ENCODE measurements at places on chromosomes 13 and 19.

DNA sequence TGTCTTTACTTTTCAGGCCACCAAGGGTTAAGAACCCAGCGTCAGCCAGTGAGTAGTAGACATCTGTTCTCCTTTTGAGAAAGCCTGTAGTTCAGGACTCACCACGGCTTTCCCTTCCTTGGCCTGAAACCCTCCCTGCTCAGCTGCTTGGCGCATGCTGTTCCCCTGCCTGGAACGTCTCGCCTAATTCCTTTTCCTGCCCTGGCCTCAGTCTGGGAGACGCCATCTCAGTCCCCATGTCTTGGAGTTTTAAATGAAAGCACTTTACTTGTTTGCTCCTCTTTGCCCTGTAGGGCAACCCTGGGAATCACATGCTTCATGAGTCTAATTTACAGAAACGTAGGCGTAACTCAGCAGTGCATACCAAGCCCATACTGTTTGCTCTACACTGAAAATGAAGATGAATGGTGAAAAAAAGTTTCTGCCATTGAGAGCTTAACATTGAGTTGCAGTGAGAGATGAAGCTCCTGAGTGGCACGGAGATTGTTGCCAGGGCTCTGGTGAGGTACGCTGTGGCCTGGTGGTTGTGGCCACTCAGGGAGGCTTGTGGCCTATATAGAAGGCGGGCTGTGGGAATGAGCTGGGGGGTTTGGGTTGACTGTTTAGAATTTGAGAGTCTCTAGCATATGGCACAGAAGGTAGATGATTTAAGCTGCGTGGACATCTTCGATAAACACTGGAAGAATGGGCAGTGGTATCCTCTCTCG is 52.8 kb downstream of the GATAD2A start:
- no peak for DNase-seq

DNA sequence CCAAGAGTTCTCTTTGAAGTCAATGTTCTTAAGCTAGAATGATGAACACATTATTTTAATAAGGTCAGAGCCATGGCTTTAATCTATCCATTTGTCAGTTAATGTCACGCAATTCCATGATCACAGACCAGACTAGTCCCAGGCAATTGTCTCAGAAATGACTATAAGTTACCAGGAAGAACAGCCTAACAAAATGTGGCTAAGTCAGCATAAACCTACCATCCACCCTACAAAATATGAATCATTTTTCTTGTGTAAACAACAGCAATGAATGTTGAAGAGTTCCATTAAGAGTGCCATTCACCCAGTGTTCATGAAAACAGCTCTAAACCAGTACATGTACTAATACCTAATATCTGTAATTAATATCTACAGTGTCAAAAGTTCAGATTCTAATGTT is 127.5 kb downstream of the KCTD12 start:
- no peak for DNase-seq

DNA sequence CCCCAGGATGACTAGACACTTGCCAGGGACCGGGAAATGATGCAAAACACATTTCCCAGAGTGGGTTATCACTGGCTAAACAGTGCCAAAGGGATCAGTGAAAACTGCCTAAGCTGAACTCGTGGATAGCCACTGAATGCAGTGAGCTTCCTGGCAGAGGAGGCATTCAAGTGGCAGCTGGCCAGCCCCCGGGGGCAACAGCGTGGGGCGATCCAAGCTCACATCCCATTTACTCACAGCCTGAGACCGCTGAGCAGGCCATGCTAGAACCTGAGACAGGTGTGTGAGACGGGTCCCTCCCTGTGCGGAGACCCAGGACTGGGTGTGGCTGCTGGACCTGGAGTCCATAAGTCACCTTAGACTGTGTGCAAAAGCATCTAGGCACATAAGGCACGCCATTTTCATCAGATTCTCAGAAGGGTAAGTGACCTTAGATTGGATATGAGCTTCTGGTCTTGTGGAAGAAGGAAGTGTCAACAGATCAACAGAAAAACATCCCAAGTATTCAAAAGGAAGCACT is 51.9 kb upstream of the SLC15A1 start:
- DNase-seq: no peak

- no peak for DNase-seq
Measured at GRCh38 chr19:801030-801860, 4.0 kb downstream of the PTBP1 start.

DNA sequence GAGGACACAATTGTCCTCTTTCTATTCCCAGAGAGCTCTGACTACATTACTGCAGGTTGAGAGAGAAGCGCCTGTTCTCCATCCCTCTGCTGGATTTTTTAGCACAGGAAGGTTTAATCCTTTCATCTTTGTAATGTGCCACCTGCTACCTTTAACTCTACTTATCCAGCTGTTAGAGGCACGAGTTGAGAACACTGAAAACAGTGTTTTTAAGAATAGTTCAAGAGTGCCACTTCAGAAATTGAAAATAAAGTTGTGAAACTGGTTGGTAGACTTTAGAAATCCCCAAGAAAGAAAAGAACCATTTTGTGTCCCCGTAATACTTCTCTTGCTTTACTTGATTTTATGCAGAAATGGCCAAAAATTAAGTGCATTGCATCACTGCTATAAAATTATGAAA is 20.6 kb downstream of the FREM2 start:
- DNase-seq: no peak

DNA sequence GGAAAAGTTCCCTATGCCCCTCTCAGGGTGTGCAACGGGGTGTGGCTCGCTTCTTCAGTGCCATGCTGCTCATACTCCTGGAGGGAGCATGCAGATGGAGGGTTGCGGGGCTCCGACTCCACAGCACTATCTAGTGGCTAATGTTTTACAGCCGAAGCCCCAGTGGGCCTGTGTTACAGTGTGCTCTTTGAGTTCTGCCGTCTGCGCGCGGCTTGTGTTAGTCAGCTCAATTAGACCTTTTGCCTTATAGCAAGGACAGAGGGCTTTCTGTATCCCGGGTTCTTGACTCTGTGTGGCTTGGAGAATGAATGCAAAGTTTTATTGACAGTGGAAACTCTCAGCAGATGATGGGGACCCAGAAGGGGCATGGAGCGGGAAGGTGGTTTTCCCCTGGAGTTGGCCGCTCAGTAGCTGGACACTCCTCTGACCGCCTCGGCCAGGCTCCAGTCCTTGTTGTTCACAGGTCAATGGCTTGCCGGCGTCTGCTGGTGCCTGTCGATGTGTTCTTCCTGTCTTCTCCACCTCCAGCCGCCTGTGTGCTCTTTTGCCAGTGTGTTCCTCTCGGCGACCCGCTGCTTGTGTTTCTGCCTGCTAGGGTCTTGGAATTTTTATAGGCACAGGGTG is 383.4 kb downstream of the LMO7 start:
- no peak for DNase-seq

GRCh38 chr13:99144306-99144705 is 56.3 kb upstream of the UBAC2 start:
- no peak for DNase-seq

GRCh38 chr13:73138276-73138637 is 79.5 kb downstream of the KLF5 start:
- DNase-seq: no peak

DNA sequence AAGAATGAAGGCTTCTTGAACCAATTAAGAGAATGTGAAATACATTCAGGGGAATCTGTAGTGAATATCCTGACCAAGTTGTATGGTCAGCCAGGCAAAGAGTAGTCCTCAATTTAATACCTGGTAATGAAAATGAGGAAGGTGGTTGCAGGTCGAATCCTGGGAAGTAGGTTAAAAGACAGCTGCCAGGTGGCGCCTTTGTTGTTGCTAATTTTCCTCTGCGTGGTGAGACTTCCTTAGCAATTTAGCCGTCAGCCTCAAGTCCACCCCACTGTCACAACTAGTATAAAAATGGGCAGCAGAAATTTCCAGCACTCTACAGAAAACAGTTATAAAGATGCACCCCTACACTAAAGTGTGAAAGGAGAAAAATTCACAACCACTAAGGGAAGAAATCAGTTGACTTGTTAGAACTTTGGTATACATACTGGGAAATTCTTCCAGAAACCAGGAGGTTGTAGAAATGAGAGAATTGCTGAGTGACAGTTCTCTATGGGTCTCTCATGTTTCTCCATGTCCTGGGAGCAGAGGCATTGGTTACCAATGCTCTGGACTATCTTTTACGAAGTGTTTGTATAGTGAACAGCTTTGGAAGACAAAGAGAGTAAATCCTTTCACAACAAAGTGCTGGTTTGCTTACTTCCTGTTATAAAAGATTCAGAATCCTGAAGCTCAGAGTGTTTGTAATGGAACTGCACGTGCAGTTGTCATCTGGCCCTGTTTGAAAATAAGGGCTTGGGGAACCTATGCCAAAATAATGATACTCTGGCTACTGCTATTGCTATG is 235.9 kb downstream of the NHLRC3 start:
- DNase-seq: no peak

GRCh38 chr13:73952648-73953047 is 181.6 kb downstream of the KLF12 start:
- no peak for DNase-seq
